ENCODE measurements at places on chromosomes 5 and 9.

DNA sequence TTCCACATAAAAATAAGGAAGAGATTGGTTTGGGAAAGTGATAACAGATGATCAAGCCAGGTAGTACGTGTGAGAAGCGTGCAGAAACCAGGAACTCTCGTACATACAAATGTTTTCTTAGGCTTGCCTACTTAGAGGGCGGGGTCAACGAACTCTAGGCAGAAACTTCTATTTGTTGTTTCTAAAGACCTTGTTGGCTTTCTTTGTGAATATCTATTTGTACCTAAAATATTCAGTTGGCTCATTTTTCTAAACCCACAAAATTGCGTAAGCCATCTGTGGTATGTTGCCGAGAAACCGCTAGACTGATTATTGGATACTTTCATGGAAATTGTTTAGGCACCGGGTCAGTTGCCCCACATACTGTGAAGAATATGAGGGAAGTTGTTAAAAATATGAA, 458.5 kb downstream of the MAT2B start:
- peak; percentile 45 for DNase-seq

DNA sequence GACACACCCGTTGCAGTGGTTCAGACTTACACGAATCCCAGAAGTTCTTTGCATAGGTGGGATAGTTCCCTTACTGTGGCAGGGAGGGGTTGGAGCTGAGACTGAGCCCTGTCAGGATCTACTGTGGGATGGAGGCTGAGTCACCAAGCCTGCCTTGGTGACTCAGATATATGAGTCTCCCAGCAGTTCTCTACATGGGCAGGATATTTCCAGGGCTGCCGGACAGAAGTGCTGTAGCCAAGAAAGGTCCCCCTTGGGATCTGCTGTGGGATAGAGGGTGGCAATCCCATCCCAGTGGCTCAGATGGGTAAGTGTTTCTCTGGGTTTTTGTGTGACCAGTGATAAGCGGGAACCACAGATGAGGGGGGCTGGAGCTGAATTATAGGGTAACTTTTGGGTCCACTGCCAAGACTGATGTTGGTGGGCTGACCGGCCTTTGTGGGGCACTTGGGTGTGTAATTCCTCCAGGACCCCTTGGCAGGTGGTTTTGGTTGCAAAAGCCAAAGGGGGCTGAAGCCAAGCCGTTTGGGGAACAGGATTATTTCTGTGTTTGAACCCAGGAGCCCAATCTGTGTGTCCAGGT, 18.7 kb downstream of the XRCC4 start:
- DNase-seq, result peak; percentile 68

- peak; percentile 80 for DNase-seq
Observed at GRCh38 chr5:131417240-131417869, 153.5 kb downstream of the CDC42SE2 start.

DNA sequence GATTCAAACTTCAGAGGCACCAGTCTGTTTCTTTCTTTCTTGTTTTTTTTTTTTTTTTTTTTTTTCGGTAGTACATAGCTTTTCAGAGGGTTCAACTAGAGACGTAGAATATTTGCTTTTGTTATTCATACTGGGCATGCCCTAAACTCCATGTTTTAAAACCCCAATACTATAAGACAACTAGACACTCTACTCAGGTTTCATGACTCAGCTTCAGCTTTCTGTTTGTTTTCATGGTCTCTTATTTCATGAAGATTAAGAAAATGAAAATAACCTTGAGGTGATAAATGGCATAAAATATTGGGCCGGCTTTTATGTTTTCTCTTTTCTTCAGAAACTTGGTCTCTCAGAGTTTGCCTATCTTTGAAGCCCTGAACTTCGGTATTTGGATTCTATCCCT, 2126.3 kb upstream of the ACO1 start:
- DNase-seq, result no peak

DNA sequence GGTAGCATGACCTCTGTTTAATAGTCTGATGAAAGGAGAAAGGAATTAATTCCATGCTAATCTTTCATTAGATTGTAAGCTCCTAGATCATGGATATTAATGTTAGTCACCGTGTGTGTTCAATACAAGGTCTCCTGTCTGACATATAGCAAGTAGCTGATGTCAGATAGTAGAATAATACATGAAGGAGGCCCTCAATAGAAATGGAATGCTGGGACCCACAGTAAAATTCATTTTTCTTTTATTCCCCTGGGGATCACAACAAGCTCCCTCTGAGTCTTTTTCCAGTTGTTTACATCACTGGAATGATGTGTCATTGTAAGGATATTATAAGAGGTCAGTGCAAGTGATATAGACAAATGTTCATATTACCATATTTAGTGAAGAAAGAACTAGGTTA, 240.3 kb upstream of the TRPC7 start:
- no peak for DNase-seq

GRCh38 chr5:154084062-154084639, 45.4 kb downstream of the MFAP3 start:
- DNase-seq, result no peak

- peak; percentile 91 for DNase-seq
Observed at GRCh38 chr9:33329979-33330378, 39.7 kb downstream of the NFX1 start.

DNA sequence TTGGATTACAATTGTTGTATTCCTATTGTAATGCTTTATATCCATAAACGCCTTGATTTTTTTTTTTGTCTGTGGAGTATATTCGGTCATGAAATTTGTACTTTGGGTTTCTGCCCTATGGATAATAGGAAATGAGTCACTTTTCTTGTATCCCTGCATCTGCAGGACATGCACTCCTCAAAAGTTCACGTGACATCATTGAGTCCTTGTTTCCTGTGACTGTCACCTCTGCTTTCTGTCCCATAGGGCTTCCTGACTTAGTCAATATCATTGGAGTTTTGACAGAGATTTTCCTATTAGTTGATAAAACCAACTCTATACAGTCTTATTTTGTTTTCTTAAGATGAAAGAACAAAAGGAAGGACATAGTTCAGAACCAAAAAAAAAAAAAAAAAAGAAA, 356.3 kb downstream of the MAT2B start:
- DNase-seq, result no peak

DNA sequence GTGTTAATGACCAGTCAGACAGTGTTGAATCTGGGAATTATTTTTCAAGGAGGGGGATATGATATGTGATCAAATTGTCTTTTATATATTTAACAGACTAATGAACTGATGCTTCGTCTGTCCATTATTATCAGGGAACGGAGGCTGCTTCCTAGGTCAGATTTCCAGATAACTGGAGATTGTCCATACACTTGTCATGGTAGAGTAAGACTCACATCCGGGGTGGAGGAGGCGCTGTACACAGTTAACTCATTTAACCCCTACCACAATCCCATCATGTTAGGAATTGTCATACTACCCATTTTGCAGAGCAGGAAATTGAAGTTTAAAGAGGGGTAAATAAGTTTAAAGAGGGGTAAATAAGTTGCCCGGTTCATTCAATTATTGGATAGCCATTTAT, 55.9 kb downstream of the ARHGAP26 start:
- DNase-seq, result no peak

GRCh38 chr9:135890190-135891026, 16.9 kb downstream of the CAMSAP1 start:
- DNase-seq, result no peak

DNA sequence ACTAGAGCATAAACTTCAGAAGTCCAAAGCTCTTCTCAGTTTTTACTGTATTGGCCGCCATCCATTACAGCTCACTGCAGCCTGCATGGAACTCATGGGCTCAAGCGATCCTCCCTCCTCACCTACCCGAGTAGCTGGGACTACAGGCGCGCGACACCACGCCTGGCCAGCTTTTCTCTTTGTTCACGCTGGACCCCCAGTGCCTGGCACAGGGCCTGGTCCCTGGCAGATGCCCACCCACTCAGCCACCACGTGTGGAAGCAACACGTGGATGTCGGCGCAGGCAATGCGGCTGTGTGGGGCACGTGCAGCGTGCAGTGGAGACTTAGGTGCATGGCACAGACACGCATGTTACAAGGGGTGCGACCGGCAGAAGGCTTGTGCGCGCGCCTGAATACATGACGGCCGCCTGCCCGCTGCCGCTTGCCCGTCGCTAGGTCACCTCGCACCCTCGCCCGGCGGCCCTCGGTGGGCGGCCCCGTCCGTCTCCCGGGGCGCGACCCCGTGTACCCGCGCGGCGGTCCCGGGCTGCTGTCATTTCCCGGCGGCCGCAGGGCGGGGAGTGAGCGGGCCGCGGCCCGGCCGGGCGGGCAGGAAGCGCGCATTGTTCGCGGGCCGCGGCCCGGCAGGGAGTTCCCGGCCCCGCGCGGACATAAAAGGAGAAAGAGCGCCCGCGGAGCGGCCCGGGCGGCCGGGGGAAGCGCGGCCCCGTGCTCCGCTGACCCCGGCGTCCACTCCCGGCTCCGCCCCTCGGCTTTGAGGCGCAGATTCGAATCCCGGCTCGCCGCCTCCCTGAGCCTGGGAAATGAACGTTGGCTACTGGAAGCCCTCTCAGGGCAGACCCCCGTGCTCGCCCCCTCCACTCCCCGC, 24.1 kb upstream of the PTGS1 start:
- peak; percentile 26 for DNase-seq

DNA sequence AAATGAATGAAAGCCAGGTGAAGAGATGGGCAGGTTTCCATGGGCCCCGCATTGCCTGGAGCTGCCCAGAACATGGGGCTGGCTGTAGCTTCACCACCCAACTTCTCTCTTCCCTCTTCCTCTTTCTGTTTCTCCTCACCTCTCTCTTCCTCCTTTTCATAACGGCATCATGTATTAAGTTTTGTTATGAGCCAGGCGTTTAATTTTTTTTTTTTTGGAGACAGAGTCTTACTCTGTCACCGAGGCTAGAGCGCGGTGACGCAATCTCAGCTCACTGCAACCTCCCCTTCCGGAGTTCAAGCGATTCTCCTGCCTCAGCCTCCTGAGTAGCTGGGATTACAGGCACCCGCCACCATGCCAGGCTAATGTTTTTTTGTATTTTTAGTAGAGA, 13.0 kb upstream of the SPINK4 start:
- no peak for DNase-seq

GRCh38 chr5:156670615-156671014, 179.5 kb upstream of the PPP1R2B start:
- DNase-seq, result no peak

GRCh38 chr9:134600371-134600770, 41.2 kb upstream of the COL5A1 start:
- no peak for DNase-seq

GRCh38 chr9:4507306-4508130, 17.2 kb downstream of the SLC1A1 start:
- DNase-seq, result peak; percentile 27

- DNase-seq, result no peak
Observed at GRCh38 chr5:148880696-148881095, 54.3 kb downstream of the ADRB2 start.

GRCh38 chr5:80917631-80918030, 42.5 kb upstream of the RASGRF2 start:
- no peak for DNase-seq

- no peak for DNase-seq
Observed at GRCh38 chr9:30201024-30201423, 2183.4 kb upstream of the ACO1 start.

GRCh38 chr9:37302277-37302676, 120.2 kb upstream of the GRHPR start:
- no peak for DNase-seq

- peak; percentile 10 for DNase-seq
Observed at GRCh38 chr5:1594357-1595106, 70.8 kb upstream of the LPCAT1 start.

- DNase-seq, result no peak
Observed at GRCh38 chr5:139064613-139065012, 133.6 kb downstream of the SIL1 start.
